ENCODE measurements at places on chromosomes 5 and 9. TPM values are rescaled to one million over a fixed set of nuclear protein-coding genes. Genes with fewer than 3 reads are reported as not detected.

Gene SLC46A2
- total RNA-seq, result not detected

Gene SLC6A3
- not detected for total RNA-seq

Gene SPINK13
- total RNA-seq, result not detected

Gene MEIKIN
- total RNA-seq, result not detected

Gene PCDHB12
- under 0.01 TPM for total RNA-seq

Gene ZNF782
- total RNA-seq, result 6.5 TPM

Gene FOXD4L3
- total RNA-seq, result not detected

Gene GTF2H2C
- total RNA-seq, result 13.3 TPM

Gene CAMK4
- 1.1 TPM for total RNA-seq

Gene PCDHGA3
- 4.4 TPM for total RNA-seq

Gene BTNL9
- total RNA-seq, result not detected

Gene TOR4A
- total RNA-seq, result 4.6 TPM

Gene WWC1
- 2.1 TPM for total RNA-seq

Gene IL7R
- 0.47 TPM for total RNA-seq

Gene SPATA31E1
- total RNA-seq, result not detected

Gene TAF11L5
- total RNA-seq, result not detected

Gene LCN1
- total RNA-seq, result not detected

Gene IFNA21
- total RNA-seq, result not detected
